ENCODE measurements at places on chromosomes 13 and 19.

DNA sequence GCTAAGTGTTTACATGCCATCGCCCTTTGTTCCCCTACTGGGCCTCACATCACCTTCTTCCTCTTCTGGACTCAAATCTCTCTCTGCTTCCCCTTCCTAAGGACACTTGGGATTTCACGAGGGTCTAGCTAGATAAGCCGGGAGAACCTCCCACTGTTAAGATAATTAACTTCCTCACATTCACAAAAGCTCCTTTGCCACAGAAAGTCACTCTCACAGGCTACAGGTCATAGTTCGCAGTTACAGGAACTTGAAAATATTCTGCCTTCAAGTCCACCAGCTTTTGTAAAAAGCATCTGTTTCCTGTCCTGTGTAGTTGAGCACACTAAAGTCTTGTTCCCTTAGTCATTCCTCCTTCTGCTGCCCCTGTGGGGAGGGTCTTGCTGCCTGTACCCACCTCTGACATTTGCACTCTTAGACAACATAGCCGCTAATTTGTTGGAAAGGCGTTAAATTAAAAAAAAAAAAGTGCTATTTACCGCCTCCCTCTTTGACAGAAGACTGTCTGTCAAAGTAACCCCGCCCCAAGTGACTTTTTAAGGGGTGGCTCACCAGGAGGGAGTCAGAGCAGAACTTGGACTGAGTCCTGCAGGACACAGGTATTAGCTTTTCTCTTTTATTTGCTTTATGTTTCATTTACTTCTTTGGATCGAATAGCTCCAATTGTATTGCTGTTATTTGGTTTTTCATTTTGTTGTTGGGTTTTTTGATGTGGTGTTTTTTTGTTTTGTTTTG, 26.8 kb upstream of the CEACAM21 start:
- DNase-seq: no peak

GRCh38 chr13:75194717-75195462, 287.1 kb downstream of the TBC1D4 start:
- DNase-seq: no peak

DNA sequence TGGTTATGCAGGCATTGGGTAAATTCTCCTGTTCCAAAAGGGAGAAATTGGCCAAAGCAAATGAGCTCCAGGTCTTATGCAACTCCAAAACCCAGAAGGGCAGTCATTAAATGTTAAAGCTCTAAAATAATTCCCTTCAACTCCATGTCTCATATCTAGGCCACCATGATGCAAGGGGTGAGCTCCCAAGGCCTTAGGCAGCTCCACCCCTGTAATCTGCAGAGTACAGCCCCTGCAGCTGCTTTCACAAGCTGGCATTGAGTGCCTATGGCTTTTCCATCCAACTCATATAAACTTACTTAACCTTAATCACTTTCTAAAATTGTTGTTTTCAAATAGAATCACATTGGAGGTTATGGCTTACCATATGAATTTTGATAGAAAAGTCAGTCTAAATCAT, 44.7 kb upstream of the ZNF429 start:
- DNase-seq: no peak

- DNase-seq: peak; percentile 93
Observed at GRCh38 chr13:24671386-24672113, 8.7 kb upstream of the ATP12A start.

GRCh38 chr13:92894447-92894846, 332.2 kb upstream of the GPC6 start:
- DNase-seq: no peak

DNA sequence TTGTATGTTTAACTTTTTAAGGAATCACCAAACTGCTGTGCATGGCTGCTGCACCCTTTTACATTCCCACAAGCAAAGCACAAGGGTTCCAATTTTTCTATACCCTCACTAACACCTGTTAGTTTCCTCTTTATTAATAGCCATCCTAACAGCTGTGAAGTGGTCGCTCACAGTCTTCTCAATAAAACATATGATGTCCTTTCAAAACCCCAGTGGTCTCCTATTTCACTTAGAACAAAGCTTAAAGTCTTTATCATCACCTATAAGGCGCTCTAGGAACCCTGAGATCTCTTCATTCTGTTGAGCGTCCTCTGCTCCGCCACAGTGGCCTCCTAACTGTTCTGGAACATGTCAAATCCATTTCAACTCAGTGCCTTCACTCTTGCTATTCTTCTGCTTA, 400.5 kb downstream of the KLF12 start:
- DNase-seq: no peak

DNA sequence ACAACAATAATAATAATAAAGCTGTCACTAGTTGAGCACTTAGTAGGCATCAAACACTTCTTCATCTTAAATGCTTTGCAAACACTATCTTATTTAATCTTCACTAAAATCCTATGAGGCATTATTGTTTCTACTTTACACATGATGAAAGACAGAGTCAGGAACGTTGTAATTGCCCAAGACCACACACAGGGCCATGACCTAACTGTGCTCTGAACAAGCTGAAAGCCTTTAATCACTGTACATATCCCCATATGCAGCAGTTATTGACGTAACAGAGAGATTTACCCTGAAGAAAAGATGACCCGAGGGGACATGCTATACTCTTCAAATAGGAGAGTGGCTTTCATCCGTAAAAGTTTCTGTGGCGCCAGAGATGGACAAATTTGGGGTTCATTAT, 53.0 kb downstream of the SACS start:
- DNase-seq: peak; percentile 93

GRCh38 chr13:42153199-42154113, 105.0 kb downstream of the DGKH start:
- DNase-seq: no peak

- DNase-seq: no peak
Observed at GRCh38 chr13:58706421-58706820, 1074.9 kb downstream of the PCDH17 start.

GRCh38 chr13:42055500-42056085, 7.1 kb downstream of the DGKH start:
- no peak for DNase-seq

- no peak for DNase-seq
Observed at GRCh38 chr19:30144802-30145201, 202.8 kb downstream of the URI1 start.

- DNase-seq: no peak
Observed at GRCh38 chr13:44739539-44739938, 163.4 kb upstream of the TSC22D1 start.

- no peak for DNase-seq
Observed at GRCh38 chr19:628168-628567, 5.2 kb downstream of the POLRMT start.

- no peak for DNase-seq
Observed at GRCh38 chr19:55646889-55647731, 902 bp upstream of the CCDC106 start.

DNA sequence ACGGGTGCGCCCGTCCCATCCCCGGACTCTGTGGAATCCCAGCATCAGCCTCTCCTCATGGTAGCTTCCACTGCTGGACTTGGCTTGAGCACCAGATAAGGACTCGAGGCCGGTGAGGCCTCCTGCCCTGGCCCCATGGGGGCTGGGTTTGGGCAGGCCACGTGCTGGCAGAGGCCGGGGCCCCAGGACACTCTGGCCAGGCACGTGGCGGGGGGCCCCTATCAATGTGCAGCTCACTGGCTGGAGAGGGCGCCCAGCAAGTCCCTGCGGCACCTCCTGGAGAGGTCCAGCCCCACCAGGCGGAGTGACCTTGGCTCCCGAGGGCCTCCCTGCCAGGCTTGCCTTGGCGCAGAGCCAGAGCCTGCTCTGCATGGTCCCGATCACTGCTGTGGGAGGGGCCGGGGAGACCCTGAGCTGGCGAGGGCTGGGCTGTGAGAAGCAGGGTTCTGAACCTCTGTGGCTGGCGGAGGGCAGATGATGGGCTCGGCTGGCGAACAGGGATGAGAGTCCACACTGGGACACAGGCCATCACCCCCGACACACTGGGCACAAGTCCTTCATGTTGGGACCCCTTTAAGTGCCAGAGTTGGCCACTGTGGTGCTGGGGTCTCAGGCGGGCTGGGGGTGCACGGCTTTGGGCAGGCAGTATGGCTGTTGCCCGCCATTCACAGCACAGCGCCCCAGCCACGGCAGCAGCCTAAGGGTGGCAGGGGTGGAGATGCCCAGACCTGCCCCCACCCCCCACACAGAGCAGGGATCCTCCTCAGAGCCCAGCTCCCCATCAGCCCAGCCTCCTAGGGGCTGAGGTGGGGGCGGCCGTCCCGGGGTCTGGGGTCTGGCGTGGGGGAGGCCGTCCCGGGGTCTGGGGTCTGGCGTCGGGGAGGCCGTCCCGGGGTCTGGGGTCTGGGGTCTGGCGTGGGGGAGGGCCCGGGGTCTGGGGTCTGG, 19.1 kb downstream of the CEBPG start:
- DNase-seq: no peak

DNA sequence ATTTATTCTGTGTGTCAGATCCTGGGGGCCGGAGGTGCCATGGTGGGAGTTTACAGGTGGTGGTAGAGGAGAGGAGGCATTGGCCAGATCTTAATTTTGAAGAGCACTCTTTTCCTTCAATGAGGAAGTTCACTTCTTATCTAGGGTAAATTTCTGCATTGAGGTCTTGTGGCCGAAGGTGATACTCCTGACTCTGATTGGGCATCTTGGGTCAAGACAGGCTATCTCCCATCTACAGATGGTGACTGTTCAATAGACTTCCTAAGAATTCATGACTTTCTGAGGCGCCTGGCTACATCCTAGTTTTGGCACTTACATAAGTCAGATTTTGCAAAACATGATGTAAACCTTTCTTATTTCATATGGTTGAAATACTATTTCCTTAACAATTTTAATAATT, 135.2 kb downstream of the SUCLA2 start:
- no peak for DNase-seq

DNA sequence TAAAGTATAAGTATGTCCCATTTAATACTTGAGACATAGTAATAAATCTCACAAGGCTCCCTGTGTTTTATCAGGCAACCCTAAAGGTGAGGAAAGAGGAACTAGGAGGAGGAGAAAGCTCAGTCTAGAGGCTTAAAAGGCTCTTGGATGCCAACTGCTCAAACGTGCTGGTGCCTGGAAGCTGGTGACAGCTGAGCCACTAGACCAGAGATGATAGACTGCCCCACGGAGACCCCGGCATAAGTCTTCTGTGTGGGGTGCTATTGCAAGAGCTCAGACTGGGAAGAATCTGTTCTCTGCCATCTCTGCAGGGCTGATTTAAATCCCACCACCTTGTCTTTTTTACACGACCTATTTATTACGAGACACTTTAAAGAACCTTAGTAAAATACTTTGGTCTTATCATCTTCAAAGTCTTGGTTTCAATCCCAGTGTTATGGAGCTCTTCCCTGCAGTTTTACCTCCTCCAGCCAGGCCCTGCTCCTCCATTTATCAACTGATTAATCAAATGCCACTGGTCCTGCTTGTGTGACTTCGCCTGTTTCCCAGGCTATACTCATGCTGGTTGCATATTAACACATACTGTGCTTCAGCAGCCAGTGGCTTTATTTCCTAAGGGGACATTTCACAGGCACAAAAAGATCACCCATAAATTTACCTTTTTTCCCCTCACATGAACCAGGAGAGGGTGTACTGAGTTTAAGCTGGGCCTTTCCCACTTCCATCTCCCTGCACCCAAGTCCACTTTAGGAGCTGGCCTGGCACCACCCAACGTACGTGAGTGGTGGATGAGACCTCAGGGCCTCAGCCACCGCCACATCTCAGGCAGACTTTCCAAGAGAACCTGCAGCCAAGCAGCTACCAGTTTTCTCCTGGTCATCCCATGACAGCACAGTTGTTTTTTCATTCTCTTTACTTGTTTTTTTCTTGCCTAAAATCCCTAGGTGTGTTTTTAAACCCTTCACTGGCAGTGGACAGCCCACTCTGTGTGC, 7.8 kb upstream of the ATP12A start:
- DNase-seq: no peak

GRCh38 chr19:33409906-33410685, 36.6 kb downstream of the CEBPG start:
- DNase-seq: no peak

GRCh38 chr13:93422980-93423543, 196.5 kb downstream of the GPC6 start:
- peak; percentile 24 for DNase-seq

DNA sequence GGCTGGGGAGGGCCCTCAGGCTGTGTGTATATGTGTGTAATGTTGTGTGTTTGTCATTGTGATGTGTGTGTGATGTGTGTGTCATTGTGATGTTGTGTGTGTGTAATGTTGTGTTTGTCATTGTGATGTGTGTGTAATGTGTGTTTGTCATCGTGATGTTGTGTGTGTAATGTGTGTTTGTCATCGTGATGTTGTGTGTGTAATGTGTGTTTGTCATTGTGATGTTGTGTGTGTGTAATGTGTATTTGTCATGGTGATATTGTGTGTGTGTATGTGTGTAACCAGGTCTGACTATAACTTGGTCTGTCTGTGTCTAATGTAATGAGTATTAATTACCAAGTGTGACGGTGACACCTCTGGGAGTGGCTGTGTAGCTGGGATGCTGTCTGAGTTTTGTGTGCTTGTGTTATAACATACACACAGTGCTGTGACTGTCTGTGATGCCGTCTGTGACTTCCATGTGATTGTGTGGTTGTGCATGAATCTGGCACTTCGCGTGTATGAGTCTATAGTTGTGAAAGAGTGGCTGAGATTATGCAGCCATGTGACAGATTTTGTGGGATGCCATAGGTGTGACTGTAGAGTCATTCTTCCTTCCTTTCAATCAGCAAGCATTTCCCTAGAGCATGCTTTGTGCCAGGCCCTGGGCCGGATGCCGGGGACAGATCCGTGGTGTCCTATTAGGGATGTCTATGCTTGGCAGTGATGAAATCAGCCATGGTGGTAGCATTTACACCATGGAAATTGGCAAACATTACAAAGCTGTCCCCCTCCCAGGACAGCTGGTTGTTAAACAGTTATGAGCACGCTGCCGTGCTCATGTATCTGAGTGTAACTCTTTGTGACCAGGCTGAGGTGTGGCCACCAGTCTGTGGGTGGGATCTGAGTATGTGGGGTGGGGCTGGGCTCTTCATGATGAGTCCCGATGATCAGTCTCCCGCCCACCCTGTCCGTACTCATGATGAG, 6.4 kb downstream of the TNFSF14 start:
- peak; percentile 40 for DNase-seq

DNA sequence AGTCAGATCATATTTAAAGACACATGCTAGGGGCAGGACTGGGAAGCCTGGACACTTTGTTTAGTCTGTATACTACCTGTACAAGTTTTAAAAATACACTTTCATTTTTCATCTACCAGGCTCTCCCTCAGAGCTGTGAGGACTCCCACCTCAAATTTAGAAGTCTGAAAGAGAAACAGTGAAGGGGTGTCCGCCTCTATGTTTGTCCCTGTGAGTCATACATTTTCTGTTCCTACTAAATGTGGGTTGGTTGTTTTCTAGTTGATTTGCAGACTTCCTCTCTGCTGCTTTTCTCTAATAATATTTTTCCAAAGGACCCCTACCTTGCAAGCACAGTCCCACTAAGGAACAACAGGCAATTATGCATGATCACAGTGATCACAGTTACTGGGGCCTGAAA, 110.5 kb downstream of the ENOX1 start:
- DNase-seq: no peak

- DNase-seq: peak; percentile 44
Observed at GRCh38 chr19:52923778-52924593, 758 bp upstream of the ZNF888 start.

GRCh38 chr19:53876651-53877224, 5.3 kb upstream of the PRKCG start:
- no peak for DNase-seq

- DNase-seq: no peak
Observed at GRCh38 chr19:6787393-6787792, 14.9 kb downstream of the VAV1 start.

Measured in amniotic epithelial cell (primary cell).